NCI-H2171 (cell line): ENCODE measurements at places on chromosomes 3 and 15.

DNA sequence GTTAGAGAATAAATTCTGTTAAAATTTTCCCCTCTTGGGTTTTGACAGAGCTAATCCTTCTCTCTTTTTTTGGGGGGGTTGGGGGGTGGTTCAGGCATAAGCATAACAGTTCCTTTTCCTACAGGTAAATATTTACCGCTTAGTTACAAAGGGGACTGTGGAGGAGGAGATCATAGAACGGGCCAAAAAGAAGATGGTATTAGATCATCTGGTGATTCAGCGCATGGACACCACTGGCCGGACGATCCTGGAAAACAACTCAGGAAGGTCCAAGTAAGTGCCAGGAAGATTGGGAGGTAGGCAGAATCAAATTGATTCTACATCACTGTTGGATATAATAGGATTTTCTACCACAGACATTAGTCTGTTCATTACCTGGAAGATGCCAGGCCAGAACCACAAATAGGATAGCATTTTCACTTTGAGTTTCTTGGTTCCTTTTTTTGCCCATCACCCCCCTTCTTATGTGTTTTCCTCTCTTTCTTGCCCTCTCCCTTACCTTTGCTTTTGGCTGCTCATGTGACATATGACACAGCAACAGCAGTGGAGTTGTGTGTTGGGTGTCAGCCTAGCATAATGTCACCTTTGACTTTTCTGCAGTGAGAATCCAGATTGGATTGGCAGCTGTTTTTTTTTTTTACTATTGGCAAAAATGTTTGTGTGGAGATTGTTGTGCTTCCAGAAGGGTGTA is 79.0 kb downstream of the CHD2 start:
- DNase-seq = no peak

DNA sequence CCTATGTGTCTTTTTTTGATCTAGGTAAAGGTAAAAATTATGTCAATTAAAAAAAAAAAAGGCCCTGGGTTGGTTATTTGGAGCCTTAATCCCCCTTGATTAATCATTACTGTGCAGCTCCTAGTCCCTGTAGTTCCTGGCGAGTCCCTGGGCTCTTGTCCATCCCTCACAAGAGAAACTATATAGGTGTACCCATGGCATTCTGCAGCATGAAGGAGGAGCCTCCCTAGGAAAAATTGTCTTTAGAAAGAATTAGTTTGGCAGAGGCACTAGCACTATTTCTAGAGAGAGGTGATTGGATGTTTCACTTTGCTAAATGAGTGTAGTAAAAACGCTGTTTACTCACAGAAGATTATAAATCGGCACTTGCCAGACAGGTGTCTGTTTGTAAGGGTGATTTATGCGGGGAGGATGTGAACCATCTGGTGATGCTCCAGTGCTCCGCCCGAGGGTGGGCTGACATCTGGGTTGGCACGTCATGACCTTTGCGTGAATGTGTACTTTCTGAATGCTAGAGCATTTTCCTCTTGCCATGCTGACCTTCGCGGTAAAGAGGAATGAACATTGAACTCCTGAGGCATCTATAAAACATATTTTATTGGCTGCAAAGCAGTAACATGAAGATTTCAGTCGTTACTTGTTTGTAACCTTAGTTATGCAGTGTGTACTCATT is 12.6 kb downstream of the PLCL2 start:
- DNase-seq = peak; percentile 19

- DNase-seq = no peak
These were observed 700.1 kb downstream of the NLGN1 start for GRCh38 chr3:174097686-174098085.

DNA sequence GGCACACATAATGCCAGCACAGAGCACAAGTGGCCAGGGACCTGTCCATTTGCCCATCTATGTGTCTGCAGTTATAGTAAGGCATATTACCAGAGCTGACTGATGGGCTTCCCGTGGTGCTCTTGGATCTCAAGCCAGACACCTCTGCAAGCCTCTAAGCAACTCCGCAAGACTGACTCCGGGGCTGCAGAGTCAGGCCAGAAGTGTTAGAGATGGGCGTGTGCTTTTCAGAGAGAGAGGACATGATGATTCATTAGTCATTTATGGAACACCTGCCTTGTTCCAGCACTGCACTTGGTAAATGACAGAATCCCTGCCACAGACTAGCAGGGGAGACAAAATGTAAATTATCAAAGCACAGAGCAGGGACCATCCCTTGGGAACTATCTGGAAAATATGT is 559.0 kb downstream of the PDCD6IP start:
- DNase-seq = no peak

DNA sequence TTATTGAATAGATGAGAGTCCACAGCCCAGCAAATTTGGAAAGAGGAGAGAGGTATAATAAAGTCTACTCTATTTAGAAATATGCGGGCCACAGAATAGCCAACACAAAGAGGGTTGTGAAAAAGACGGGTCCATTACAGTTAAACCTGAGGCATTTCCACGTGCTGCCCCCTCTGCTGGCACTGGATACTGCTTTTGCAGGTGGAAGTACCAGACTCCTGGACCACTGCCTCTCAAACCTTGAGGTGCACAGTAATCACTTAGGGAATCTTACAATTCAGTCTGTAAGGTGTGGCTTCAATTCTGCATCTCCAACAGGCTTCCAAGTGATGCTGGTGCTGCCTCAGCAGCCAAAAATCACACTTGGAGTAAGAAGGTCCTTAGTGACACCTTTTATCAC is 3.0 kb upstream of the TFDP2 start:
- DNase-seq = no peak

DNA sequence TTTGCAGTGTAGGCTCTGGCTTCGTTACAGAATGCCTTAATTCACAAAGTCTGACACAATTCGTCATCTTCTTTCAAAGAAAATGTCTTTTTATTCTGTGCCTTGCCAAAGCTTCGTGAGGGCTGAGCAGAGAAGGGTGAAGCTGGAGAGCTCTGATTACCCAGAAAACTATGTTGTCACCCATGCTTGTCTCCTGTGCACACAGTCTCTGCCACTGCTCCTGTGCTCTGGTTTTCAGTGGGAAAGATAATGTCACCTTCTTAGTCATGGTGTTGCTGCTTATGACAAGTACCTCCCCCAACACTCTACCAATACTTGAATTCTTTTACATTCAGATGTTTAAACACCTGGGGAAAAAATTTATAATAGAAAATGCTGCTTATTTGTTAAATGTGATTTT is 509.2 kb upstream of the GRM7 start:
- no peak for DNase-seq

DNA sequence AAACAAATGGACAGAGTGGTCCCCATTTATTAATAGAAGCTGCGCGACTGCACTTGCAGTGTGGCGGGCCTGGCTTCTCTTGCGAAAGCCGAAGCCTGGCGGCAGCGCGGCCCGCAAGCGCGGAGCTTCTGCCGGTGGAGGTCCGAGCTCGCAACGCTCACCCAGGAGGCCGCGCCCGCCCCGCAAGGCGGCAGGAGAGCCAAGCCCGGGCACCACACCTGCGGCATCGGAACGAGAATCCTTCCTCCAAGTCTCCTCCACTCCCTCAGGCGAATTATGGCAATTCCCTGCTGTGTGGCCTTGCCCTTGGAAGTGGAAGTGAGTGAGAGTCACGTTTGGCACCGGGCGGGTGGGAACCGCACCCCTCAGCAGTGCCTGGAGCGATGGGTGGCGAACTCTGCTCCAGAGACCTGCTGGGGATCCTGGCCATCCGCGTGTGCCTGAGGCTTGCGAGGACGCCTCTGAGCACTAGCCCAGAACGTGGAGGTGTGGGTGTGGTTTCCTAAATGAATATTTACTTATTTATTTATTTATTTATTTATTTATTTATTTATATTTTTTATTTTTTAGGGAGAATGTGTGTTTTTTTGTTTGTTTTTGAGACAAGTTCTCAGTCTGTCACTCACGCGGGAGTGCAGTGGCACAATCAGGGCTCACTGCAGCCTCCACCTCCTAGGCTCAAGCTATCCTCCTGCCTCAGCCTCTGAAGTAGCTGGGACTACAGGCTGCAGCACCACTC is 133.7 kb upstream of the UBE2E1 start:
- DNase-seq = no peak

- DNase-seq = no peak
These were observed 319.2 kb downstream of the SLC9A9 start for GRCh38 chr3:143529018-143529478.

GRCh38 chr3:3107858-3108257 is 2.3 kb downstream of the IL5RA start:
- no peak for DNase-seq

DNA sequence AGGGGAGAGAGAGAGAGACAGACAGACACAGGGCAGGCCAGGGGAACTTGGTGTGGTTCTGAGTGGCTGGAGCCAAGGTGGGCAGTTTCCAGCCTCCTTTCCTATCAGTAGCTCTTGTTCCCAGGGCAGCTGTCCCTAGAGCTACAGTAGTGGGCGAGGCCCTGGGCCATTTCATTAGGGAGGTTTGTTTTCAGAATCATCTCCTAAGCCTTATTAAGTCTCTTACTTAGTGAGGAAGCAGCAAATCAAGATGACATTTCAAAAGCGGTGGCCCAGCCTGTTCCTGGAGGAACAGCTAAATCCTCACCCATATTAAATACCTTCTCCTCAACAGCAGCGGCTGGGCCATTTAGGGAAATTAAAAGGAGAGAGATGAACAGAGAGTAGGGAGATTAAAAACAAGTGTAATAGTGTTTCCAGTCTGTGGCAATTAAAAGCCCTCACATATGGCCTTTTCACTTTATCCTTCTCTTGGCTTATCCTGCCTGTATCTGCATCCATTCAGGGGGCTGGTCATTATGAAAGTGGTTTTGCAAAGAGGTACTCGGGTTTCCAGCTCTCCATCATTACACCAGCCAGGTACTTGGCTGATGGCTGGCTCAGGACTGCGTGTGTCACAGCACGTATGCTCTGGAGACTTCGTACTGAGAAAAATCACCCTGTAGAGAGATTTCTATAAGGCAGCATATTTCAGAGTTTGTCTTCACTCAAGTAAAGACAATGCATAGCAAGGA is 91.9 kb upstream of the PRR23C start:
- DNase-seq = no peak

DNA sequence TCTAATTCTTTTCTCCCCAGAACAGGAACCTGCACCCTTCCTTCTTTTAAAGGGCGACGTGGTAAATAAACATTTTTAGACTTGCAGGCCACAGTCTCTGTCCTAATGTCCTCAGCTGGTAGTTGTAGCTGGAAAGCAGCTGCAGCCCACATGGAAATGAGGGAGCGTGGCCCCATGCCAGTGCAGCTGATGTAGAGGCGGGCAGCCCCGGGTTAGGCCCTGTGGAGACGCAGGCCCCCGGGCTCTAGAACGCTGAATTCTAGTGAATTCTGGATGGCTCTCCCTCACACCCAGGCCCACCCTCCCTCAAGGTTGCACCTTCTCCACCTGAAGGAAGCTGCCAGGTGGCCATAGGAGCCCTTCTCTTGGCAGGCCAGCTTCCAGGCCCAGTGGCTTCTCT is 52.3 kb downstream of the PGPEP1L start:
- no peak for DNase-seq

GRCh38 chr3:25831578-25831977 is 41.7 kb downstream of the OXSM start:
- DNase-seq = no peak

GRCh38 chr15:100788418-100789105 is 91.1 kb upstream of the ALDH1A3 start:
- DNase-seq = no peak

- no peak for DNase-seq
These were observed 1.9 kb downstream of the CSK start for GRCh38 chr15:74783808-74784175.

DNA sequence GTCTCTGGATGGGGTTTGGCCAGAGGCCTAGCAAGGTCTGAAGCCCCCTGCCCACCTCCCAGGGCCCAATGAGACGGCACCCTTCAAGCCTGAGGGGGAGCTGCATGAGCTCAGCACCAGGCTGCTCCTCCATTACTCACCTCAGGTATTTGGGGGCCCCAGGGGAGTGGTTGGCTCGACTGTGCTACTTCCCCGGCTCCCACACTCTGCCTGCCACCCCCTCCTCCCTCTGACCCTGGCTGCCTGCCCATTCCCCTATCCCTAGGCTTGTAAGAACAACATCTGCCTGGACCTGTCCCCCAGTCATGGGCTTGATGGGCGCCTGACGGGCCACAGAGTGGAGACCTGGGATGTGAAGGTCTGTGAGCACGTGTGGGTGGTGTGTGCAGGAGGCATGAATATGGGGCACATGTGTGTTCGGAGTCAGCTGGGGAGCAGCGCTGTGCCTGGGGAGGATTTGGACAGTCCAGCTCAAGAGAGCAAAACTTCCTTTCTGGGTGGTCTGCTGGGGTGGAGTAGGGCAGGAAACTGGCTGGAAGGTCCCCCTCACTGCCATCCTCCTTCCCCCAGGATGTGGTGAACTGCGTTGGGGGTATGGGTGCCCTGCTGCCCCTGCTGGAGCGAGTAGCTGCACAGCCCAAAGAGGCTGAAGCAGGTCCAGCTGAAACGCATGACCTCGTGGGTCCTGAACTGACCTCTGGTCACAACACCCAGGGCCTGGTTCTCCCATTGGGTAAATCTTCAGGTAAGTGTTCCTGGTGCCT is 17.4 kb downstream of the NBEAL2 start:
- DNase-seq = no peak

DNA sequence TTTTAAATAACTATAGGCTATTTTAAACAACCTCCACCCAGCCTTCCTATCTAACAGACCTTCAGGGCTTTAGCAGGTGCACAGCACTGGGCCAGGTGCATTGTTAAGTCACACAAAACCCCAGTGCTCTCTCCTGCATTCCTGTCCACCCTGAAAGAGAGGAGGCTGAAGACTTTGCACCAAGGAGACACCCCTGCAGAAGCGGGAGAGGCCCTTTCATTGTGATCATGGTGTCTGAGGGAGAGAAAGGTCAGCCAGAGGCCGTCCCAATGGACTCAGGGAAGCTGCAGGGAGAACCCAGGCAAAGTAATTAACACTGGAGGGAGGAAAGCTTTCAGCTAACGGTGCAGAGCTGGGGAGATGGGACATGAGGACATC is 5.2 kb downstream of the LRIG1 start:
- DNase-seq = no peak

DNA sequence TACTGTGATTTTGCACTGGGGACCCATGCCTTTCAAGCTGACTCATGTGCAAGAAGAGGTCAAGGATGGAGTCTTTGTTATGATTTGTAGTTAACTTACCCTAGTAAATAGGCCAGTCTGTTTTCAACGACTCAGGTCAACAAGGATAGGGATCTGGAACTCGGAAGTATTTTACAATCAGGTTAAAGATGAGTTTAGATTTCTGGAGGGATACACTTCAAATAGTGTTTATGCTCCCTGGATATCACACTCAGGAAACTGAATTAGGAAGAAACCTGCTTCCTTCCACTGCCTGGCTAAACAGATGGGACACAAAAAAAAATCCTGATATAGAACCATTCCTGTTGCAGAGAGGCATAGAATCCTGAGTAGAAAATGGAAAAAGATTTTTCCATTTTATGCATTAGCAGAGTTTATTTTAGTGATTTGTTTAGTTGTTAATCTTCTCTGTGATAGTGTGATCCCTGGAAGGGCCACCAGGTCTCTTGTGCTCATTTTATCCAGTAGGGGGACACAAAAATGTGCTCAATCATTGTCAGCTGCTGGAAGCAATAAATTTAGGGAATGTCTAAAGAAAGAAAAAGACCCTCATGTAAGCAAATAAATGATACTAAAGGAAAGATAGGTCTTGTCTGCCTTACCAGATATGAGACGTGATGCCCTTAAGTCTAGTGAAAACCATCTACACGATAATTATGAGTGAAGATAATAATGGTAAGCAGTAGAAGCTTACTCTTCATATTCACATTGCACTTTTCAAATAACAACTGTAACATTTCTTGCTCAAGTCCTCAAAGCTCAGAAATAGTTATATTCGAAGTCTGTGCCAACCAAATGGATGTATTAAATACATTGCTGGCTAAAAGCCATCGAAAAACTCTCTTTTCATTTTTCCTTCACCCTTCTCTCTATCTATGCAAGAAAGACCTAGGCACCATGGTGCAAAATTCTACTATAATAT is 452.1 kb upstream of the KCNMB2 start:
- peak; percentile 53 for DNase-seq
